ENCODE measurements at places on chromosomes 11 and 22.

DNA sequence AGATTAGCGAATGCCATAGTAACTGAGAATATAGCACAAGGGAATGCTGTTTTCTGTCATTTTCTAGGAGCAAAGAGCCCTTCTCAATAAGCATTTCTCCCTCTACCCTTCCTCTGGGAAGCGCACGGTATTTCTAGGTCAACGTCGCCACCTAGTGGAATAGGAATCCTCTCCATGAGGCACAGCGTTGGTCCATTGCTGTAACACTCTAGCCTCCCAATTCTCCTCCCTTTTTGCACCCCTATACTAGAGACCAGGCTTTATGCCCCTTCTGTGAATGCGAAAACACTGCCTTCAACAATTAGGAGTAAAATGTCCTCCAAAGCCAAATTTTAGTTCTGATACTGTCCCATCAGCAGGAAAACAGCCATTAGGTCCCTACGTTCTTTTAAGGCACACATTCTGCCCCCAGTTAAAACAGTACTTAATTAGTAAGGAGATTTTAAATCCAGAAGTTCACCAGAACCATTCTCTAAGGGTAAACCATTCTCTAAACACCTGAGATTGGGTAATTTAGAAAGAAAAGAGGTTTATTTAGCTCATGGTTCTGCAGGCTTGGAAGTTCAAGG lies 12.8 kb upstream of the HYLS1 start:
- DNase-seq, result peak; percentile 7
- no peaks in the 10 kb centered on the region for H3K36me3 ChIP-seq
- no peak overlapping the region for H3K27ac ChIP-seq

- no peaks in the 10 kb centered on the region for H3K27me3 ChIP-seq
- no peak overlapping the region for H3K4me3 ChIP-seq
- peaks cover 24% of the 10 kb centered on the region for H3K4me1 ChIP-seq
- H3K27ac ChIP-seq, result no peak overlapping the region
- no peaks in the 10 kb centered on the region for H3K36me3 ChIP-seq
Observed at GRCh38 chr22:21643533-21644357, 1.6 kb downstream of the SDF2L1 start.

DNA sequence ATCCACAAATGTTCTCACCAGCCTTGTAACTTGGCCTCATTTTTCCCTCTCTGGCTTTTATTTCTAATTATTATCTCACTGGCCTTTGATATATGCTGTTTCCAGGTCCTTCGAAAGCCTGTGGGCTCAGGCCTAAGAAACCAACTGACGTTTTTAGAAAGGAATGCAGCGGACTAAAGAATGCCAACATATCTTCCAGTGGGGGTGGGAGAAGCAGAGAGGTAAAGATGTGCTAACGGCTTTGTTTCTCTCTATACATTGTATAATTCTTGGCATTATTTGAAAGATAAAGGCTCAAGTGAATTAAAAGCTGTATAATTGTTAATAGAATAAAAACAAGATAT lies 28.2 kb downstream of the OR6Q1 start:
- no peaks in the 10 kb centered on the region for H3K27me3 ChIP-seq
- no peak for DNase-seq
- no peak overlapping the region for H3K4me3 ChIP-seq
- H3K4me1 ChIP-seq, result no peaks in the 10 kb centered on the region

DNA sequence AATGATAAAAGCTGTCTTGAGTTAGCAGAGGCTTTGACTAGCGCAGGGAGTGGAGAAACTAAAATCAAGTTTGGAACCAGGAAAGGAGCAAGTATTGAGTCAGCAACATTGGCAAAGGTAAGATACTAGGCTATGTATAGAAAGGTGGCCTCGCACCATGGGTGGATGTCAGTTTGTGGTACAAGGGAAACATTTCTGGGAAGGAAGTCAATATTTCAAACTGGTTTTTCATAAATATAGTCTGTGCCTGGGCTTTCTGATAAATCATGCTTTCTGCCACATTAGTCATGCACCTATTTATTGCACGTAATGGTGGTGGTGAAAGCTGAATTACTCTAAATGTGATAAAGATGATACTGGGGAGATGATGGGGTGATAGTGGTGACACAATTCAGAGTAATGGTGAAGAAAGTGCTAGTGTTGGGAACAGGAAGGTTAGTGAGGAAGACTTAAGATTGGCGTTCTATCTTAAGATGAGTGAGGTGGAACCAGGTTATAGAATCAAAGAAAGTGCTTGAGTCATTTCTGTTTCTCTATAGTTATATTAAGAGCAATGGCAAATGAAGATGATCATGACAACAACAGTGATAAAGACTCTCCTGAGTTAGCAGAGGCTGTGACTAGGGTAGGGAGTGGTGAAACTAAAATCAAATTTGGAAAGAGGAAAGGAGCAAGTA lies 729.0 kb downstream of the FAM181B start:
- H3K27ac ChIP-seq, result no peak overlapping the region
- H3K27me3 ChIP-seq, result no peaks in the 10 kb centered on the region
- no peak overlapping the region for H3K4me3 ChIP-seq
- no peaks in the 10 kb centered on the region for H3K4me1 ChIP-seq
- no peaks in the 10 kb centered on the region for H3K36me3 ChIP-seq

GRCh38 chr11:110972640-110973039 lies 260.4 kb upstream of the ARHGAP20 start:
- no peaks in the 10 kb centered on the region for H3K27me3 ChIP-seq
- H3K4me3 ChIP-seq, result no peak overlapping the region
- H3K27ac ChIP-seq, result no peak overlapping the region
- H3K4me1 ChIP-seq, result no peaks in the 10 kb centered on the region
- DNase-seq, result no peak
- H3K36me3 ChIP-seq, result no peaks in the 10 kb centered on the region

- DNase-seq, result peak; percentile 99
- H3K4me3 ChIP-seq, result peak within 1 kb of the TSS; percentile 77
- H3K27me3 ChIP-seq, result no peaks in the 10 kb centered on the region
- H3K27ac ChIP-seq, result peak within 1 kb of the TSS; percentile 75
- H3K36me3 ChIP-seq, result no peaks in the 10 kb centered on the region
Observed at GRCh38 chr11:64185693-64186491, at the start of gene STIP1. Gene STIP1, plus strand, starts transcription at chr11:64186171. Its CDS starts 91 bp downstream, at chr11:64186262.

GRCh38 chr11:73404048-73404447 lies 27.8 kb downstream of the RELT start:
- DNase-seq, result no peak
- no peak overlapping the region for H3K27ac ChIP-seq
- no peaks in the 10 kb centered on the region for H3K4me1 ChIP-seq
- H3K4me3 ChIP-seq, result no peak overlapping the region
- H3K27me3 ChIP-seq, result no peaks in the 10 kb centered on the region
- H3K36me3 ChIP-seq, result peaks cover 4% of the 10 kb centered on the region

DNA sequence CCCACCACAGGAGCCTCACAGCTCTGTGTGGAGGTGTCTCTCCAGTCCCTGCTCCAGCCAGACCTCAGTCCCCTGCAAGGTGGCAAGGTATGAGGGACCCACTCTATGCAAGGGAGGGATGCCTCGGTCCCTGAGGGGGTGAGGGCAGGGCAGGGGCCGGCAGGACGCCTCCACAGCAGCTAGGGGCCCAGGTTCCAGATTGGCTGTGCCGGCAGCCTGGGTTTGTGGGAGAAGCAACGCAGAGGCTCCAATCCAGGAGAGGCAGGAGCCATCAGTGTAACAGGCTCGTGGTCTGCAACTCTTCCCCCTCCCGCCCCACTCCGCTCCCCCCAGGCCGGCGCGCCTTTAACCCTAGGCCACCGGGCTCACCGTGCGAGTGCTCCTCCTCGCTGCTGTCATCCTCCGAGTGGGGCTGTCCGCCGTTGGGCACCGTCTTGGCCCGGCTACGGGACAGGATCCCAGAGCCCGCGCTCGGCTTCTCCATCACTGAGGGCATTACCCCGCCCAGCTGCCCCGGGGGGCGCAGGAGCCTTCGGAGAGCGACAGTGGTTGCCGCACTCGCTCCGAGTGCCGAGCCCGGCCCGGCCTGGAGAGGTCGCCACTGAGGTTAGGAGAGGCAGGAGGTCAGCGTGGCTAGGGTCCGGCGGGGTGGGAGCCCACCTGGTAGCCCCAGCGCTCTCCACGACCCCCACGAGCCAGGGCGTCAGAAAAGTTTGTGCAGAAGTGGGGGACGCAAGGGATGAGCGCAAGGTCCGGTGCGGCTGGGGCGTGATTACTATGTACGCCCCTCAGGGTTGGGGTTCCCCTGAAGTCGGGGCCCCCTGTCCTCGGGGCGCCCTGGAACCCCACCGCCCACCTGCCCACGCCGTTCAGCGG lies 765 bp downstream of the RCOR2 start:
- no peaks in the 10 kb centered on the region for H3K36me3 ChIP-seq
- no peaks in the 10 kb centered on the region for H3K27me3 ChIP-seq
- H3K4me1 ChIP-seq, result peaks cover 33% of the 10 kb centered on the region
- DNase-seq, result no peak
- H3K27ac ChIP-seq, result no peak overlapping the region
- H3K4me3 ChIP-seq, result peak overlapping the region; percentile 67

DNA sequence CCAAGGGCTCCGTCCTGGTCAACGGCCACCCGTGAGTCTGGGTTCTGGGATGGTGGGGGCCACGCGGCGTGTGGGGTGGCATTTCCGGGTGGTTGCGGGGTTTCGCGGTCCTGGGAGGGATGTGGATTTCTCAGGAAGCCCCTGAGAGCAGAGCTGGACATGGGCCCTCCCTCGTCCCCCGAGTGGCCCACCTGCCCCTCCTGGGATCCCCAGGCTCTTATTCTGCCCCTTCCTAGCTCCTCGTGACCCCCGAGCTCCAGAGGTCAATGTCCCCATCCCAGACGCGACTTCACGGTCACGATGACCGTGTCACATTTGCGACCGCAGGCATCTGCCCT lies 4.4 kb downstream of the MUC5AC start:
- no peak overlapping the region for H3K4me3 ChIP-seq
- no peak for DNase-seq
- no peaks in the 10 kb centered on the region for H3K27me3 ChIP-seq

DNA sequence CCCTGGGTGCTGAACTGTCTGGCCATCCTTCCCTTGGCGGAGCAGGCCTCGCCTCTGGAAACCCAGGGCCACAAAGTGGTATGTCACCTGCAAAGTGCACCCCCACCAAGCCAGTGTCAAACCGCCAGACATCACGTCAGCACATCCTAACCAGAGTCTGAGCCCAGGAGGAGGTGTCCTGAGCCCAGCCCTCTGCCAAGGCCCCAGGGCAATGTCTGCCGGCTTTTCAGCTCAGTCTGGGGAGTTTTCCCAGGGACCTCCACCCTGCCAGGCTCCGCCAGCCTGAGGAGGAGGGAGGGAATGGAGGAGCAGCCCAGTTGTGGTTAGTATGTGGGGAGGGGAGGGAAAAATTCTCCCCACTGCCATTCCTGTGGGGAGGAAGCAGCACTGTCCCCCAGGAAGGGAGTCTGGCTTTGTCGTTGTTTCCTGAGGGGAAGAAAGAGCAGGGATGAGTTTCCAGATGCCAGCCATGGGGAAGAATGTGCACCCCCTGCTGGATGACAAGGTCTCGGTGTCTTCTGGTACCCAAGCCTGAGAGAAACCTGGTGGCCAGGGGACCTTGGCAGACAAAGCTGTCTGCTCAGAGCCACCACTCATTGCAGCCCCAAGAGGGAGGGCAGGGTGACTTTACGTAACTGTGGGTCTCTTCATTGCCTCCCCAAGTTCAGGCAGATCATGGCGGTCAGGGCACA lies 81.4 kb upstream of the CD82 start:
- H3K36me3 ChIP-seq, result no peaks in the 10 kb centered on the region
- no peaks in the 10 kb centered on the region for H3K4me1 ChIP-seq
- H3K4me3 ChIP-seq, result no peak overlapping the region
- no peak overlapping the region for H3K27ac ChIP-seq
- no peak for DNase-seq

DNA sequence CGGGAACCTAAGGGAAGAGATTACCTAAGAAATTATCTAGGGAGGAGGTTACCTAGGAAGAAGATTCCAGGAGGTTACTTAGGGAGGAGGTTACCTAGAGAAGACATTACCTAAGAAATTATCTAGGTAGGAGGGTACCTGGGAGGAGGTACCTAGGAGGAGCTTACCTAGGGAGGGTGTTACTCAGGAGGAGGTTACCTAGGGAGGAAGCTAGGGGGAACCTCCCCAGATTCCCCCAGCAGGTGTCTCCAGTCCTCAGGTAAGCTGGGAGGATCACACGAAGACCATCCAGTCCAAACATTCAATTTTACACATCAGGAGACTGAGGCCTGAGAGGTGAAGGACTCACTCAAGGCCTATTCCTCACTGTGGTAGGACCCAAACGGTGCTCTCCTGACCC lies 482.8 kb downstream of the TBC1D22A start:
- no peaks in the 10 kb centered on the region for H3K4me1 ChIP-seq
- no peak overlapping the region for H3K27ac ChIP-seq
- no peak for DNase-seq
- H3K27me3 ChIP-seq, result peaks cover 3% of the 10 kb centered on the region
- no peaks in the 10 kb centered on the region for H3K36me3 ChIP-seq
- H3K4me3 ChIP-seq, result no peak overlapping the region

- no peak for DNase-seq
- H3K4me1 ChIP-seq, result no peaks in the 10 kb centered on the region
- H3K27ac ChIP-seq, result no peak overlapping the region
- H3K27me3 ChIP-seq, result no peaks in the 10 kb centered on the region
Observed at GRCh38 chr11:45724153-45724552, 58.7 kb upstream of the CHST1 start.

- H3K27me3 ChIP-seq, result no peaks in the 10 kb centered on the region
- H3K4me3 ChIP-seq, result no peak overlapping the region
- no peak overlapping the region for H3K27ac ChIP-seq
- peaks cover 18% of the 10 kb centered on the region for H3K4me1 ChIP-seq
Observed at GRCh38 chr22:39120983-39121382, 23.9 kb downstream of the APOBEC3H start.

DNA sequence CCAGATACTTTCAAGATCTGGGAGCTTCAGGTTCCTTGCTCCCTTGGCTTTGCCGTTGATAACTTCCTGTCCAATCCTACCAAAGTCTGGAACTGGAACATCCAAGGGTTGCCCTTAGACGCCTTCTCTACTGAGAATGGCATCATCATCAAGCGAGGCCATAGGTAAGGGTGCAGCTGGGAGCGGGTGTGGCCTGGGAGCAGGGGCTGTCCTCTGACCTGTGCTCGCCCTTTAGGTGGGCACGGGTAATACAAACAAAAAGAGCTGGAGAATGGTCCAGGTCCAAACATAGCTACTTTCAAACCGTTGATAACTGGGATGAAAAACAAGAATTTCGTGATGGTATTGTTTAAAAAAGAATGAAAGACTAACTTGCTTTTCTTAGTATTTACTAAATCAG lies 25.0 kb downstream of the CASP12 start:
- H3K27me3 ChIP-seq, result no peaks in the 10 kb centered on the region
- peaks cover 20% of the 10 kb centered on the region for H3K4me1 ChIP-seq
- no peak overlapping the region for H3K4me3 ChIP-seq

- no peaks in the 10 kb centered on the region for H3K36me3 ChIP-seq
- no peak for DNase-seq
- H3K4me3 ChIP-seq, result no peak overlapping the region
- H3K4me1 ChIP-seq, result no peaks in the 10 kb centered on the region
Observed at GRCh38 chr22:34986523-34986922, 79.4 kb upstream of the ISX start.

DNA sequence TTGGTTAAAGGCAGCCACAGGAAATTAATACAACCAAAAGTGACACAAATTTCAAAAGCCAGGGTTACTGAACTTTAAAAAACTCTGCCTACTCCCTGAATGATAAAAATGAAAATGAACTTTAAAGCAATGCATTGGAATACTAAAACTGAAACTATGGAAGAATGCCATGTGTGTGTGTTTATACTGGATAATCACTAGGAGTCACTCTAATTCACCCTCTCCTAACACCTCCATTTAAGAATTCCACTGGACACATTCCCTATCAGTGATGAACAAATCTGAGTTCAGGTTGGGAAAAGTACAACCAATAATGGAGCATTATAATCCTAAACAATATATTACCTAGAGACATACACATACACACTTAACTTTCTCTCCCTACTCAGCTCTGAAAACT lies 27.5 kb upstream of the PLAAT3 start:
- no peak overlapping the region for H3K4me3 ChIP-seq
- no peaks in the 10 kb centered on the region for H3K4me1 ChIP-seq
- no peaks in the 10 kb centered on the region for H3K27me3 ChIP-seq
- peaks cover 32% of the 10 kb centered on the region for H3K36me3 ChIP-seq
- no peak overlapping the region for H3K27ac ChIP-seq

- no peaks in the 10 kb centered on the region for H3K36me3 ChIP-seq
- no peak for DNase-seq
Observed at GRCh38 chr11:22339611-22340010, 1.4 kb downstream of the SLC17A6 start.
